Right lung (tissue), 10 donors: ENCODE measurements at places on chromosomes 7 and 10. TPM values are rescaled to one million over a fixed set of nuclear protein-coding genes. Genes with fewer than 3 reads are reported as not detected.

DNA sequence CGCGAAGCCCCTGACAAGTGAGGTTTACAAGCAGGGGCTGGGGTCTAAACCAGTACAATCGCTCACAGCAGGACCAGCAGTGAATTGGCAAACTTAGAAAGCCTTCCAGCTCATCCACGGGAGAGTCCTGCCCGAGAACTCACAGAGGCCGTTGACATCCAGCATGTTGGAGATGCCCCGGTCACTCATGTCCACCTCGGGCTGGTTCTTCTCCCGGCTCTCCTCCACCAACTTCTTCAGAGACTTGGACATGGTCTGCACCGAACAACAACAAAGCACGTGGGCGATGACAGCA is 447 bp downstream of the RSU1 start:
- DNase-seq, result no peak

CYP26C1 gene
- polyA plus RNA-seq, result 0.04 TPM

TAX1BP1 gene
- polyA plus RNA-seq, result 123 TPM

SEC23IP gene
- polyA plus RNA-seq, result 66.8 TPM

DNAJC1 gene
- 30.4 TPM for polyA plus RNA-seq
